Neuronal stem cell (in vitro differentiated cells): ENCODE measurements at places on chromosomes 12 and 14.

- no peak for DNase-seq
Observed at GRCh38 chr14:101721951-101722661, 39.4 kb upstream of the PPP2R5C start.

GRCh38 chr12:2753536-2753935, 41.2 kb upstream of the FKBP4 start:
- DNase-seq: no peak

GRCh38 chr12:50039151-50039835, 14.0 kb upstream of the RACGAP1 start:
- peak; percentile 85 for DNase-seq

DNA sequence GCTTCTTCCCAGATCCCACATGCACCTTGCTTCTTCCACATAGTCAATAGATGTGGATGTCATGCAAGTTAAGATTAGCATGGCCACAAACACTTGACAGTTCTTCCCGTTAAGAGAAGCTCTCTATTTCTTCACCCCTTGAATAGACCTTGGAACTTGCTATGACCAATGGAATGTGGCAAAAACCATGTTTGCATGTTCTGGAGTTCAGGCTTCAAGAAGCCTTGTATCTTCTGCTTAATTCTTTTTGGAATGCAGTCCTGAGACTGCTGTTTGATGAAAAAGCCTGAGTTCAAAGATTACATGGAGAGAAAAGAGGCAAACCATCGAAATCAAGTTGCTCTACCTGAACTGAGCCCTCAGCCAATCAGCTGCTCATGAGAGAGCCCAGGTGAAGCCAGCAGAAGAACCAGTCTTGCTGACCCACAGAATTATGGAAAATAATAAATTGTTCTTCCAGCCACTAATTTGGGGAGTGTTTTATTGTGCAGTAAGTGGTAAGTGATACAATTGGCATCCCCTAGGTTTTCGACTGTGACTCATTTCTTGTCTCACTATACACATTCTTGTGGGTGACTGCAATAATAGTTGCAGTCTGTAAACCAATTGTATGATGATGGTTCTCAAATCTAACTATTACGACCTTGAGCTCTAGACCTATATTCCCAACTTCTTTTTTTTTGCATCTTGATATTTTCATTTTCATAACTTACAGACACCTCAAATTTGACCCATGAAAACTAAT, 12.6 kb downstream of the RASSF9 start:
- DNase-seq: no peak

- no peak for DNase-seq
Observed at GRCh38 chr12:4445156-4446101, at the start of gene FGF6. Gene FGF6 (minus strand): TSS chr12:4445815. CDS start chr12:4445570, 245 bp downstream.

- no peak for DNase-seq
Observed at GRCh38 chr12:89281539-89281867, 70.8 kb downstream of the DUSP6 start.

DNA sequence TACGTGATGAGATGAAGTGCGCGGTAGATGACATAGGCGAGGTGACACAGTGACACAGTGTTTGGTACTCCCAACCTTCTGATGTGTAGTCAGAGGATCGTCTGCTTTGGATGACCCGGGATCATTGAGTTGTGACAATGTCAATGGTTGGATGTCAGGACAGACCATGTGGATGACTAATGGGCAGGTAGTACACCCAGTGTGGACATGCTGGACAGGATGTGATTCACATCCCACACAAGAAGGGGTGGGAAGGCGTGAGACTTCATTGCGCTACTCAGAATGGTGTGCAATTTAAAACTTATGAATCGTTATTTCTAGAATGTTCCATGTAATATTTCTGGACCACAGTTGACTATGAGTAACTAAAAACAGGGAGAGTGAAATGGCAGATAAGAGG, 23.8 kb downstream of the MAP3K9 start:
- no peak for DNase-seq

- DNase-seq: peak; percentile 6
Observed at GRCh38 chr12:111368291-111368787, 556 bp downstream of the PHETA1 start.

DNA sequence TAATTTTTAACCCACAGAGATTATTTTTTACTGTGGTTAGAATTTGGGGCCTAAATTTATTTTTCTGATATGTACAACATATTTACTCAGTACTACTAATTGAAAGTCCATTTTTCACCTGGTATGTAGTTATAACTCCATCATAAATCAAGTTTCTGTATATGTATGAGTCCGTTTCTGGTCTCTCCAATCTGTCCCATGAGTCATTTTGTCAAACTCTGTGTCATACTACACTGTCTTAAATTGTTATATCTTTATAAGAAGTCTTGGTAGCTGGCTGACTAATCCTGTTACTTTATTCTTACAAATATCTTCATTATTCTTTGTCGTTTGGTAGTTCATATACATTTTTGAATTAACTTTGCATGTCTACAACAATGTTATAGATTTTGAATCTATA, 344.0 kb downstream of the PDZRN4 start:
- no peak for DNase-seq

GRCh38 chr14:99955826-99956455, 109.3 kb upstream of the EVL start:
- DNase-seq: no peak

GRCh38 chr12:24404086-24404815, 454.8 kb upstream of the SOX5 start:
- DNase-seq: no peak

GRCh38 chr12:43079476-43079875, 472.5 kb downstream of the ADAMTS20 start:
- no peak for DNase-seq

GRCh38 chr12:51082561-51083125, 753 bp downstream of the CSRNP2 start:
- DNase-seq: no peak

DNA sequence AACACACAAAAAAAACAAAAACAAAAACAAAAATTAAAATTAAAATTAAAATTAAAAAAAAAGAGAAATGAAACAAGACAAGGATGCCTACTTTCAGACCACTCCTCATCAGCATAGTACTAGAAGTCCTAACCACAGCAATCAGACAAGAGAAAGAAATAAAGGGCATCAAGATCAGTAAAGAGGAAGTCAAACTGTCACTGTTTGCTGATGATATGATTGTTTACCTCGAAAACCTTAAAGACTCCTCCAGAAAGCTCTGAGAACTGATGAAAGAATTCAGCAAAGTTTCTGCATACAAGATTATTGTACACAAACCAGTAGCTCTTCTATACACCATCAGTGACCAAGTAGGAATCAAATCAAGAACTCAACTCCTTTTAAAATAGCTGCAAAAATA, 29.2 kb downstream of the ALG10 start:
- no peak for DNase-seq

DNA sequence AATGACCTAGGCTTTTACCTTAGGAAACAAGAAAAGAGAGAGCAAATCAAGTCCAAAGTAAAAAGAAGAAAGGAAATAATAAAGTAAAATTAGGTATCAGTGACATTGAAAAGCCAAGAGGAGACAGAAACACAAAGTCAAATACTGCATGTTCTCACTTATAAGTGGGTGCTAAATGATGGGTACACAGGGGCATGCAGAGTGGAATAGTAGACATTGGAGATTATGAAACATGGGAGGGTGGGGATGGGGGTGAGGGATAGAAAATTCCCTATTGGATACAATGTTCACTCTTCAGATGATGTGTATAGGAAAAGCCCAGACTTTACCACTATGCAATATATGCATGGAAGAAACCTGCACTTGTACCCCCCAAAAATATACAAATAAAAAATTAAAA, 35.1 kb upstream of the CLMN start:
- DNase-seq: no peak

DNA sequence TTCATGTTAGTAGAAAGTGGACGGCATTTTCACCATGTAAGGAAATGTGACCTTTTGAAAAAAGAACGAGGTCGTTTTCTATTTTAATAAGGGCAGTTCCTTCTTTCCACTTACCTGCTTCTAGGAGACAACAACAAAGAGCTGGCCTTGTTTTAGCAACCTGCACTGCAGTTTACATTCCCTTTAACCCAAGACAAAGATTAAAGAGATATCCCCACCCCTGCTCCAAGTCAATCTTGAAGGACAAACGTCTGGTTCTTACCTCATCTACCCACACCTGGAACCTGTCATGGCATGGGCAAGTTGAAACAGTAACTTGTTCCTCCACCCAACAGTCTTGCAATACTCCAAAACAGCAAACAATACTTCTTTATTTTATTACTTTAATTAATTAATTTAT, 32.7 kb downstream of the ZCCHC8 start:
- DNase-seq: no peak

- DNase-seq: peak; percentile 57
Observed at GRCh38 chr14:57066887-57067513, 201.7 kb downstream of the EXOC5 start.

DNA sequence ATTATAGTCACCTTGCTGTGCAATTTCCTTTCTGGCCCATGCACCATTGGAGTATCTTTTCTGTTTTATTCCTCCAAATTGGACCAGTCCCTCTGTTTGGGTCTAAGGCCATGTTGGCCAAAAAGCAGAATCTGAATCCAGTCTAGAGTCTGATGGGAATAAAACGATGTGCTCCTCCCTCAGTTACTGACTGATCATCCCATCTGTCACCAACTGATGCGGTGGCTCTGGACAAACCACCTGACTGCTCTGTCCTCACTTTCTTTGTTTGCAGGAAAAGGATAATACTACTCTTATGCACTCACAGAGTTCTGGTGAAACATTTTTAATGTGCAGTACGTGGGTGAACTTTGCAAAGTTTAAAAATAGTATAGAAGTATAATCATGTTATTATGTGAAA, 120.2 kb upstream of the HIF1A start:
- no peak for DNase-seq

GRCh38 chr14:93943052-93943451, 15.9 kb downstream of the FAM181A start:
- DNase-seq: no peak

DNA sequence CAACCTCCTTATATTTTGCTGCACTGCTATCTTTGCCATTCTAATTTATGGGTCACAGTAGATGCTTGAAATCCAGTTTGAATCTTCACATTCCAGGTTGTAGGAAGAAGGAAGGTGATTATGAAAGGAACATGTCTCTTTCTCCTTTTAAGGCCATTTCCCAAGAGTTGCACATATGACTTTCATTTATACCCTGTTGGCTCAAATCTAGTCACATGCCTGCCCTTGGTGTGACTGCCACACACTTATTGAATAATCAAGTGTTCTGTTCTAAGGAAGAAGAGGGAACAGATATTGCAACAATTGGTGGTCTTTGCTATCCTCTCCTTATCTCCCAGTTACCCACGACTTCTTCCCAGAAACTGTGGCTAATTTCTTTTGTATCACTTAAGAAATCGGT, 404.3 kb downstream of the TMEM117 start:
- no peak for DNase-seq

- DNase-seq: no peak
Observed at GRCh38 chr14:104084251-104085002, 1.1 kb upstream of the ASPG start.

- DNase-seq: no peak
Observed at GRCh38 chr12:86723326-86723725, 467.1 kb upstream of the MGAT4C start.

DNA sequence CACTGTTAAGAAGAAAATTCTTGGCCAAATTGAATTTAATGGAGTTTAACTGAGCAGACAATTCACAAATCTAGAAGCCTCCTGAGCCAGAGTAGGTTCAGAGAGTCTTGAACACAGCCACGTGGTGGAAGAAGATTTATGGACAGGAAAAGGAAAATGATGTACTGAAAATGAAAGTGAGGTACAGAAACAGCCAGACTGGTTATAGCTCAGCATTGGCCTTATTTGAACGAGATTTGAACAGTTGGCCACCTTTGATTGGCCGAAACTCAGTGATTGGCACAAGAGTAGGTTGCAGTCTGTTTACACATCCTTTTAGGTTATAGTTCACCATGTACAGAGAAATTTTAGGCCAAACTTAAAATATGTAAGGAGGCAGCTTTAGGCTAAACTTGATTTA, 9.9 kb downstream of the OAS2 start:
- DNase-seq: no peak

DNA sequence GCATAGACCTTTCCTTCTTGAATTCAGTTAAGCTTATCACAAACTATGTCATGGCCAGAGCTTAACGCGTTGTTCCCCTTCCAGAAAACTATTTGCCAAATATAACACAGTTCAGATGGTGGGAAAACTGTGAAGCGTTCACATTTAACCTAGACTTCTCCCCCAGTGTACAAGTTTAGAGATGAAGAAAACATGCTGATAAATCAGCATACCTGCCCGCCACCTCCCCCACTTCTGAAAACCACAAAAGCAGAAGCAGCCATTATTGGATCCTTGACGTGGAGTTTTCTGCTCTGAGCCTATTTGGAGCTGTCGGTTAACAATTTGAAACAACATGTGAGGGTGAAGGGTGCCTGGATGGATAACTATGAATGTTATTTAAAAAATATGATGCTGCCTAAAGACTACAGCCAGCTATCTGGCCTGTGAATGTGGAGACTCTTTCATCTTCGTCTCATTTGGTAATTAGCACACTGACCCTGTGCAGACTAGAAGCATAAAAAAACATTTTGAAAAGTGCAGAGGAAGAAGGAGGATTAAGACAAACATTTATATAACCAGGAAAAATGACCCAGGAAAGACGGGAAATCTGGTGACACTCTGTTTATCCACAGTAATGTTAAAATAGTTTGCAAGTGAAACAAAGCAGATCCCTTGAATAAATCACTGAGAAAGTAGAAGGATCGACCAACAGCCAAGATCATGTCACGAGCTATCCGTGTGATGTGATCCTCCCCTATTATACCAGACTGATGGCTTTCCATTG, 408.2 kb downstream of the AEBP2 start:
- DNase-seq: no peak

- DNase-seq: no peak
Observed at GRCh38 chr12:104042580-104042979, 7.4 kb downstream of the GLT8D2 start.

DNA sequence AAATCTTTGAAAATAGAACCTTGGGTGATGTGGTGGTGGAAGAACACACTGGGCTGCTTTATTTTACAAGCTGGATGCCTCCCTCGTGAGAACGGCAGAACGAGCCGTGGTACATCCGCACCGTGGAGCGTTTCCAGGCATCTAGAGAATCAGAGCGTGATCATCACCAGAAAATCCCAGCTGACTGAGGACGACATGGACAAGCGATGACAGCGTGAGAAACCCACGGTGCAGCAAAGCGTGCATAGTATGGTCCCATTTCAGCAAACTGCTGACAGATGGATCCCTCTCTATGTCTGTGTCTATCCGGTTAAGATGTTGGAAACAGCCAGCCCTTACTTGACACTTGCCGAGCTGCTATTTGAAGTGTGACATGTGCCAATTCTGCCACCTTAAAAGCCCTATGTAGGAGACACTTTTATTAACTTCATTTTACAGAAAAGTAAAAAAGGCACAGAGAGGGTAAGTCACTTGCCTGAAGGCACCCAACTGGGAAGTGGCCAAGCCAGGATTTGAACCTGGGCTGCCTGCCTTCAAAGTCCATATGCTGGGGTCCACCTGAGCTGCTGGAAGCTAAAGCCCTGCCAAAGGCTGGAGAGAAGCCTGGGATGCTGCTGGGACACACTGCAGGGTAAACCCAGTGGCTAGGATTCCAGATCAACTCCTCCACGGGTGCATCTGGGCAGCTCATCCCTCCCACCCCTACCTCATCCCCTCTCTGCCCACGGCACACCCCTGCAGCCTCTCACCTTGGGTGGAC, 14.9 kb downstream of the SCARB1 start:
- no peak for DNase-seq
